ENCODE measurements at places on chromosomes 5 and 9.

DNA sequence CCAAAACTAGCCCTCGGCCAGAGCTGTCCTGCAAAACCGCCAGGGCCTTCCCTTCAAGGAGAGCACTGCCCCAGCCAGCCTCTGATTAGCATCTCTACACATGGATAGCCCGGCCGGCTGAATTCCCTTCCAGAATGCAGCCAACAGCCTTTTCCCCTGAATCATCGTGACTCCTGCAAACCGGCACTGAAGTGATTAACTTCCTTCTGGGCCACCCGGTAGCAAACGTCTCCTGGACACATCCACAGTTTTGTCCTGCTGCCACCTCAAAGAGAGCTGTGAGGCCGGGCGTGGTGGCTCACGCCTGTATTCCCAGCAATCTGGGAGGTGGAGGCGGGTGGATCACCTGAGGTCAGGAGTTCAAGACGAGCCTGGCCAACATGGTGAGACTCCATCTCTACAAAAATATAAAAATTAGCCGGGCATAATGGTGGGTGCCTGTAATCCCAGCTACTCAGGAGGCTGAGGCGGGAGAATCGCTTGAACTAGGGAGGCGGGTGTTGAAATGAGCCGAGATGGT, 21.1 kb upstream of the EEIG1 start:
- peak; percentile 38 for DNase-seq

DNA sequence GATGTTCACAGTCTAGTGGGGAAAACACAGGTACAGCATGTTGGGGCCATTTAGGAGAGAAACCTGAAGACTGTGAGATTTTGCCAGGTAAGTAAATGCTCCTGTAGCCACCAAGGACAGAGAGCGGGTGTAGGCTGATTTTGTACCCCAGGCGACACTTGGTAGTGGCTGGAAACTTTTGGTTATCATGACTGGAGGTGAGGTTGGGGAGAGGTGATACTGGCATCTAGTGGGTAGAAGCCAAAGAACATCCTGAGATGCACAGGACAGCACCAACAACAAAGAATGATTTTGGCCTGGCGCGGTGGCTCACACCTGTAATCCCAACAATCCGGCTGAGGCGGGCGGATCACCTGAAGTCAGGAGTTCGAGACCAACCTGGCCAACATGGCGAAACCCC, 38.8 kb upstream of the PWWP2A start:
- no peak for DNase-seq

DNA sequence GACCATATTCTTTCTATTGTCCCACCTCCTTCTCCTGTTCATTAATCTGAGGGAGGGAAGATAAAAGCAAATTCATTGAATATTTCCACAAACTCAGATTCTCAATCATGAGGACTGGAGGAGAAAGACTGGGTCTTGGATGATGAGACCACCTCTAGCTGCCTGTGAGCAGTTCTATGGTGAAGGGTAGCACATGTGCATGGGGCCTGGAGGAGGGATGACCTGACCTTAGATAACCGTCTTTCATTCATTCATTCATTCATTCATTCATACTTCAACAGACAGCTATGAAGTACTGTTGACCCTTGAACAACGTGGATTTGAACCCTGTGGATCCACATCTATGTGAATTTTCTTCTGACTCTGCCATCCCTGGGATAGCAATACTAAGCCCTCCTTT, 68.4 kb downstream of the MED10 start:
- DNase-seq: no peak

- no peak for DNase-seq
These were observed 424.6 kb downstream of the MED10 start for GRCh38 chr5:5953584-5954274.

DNA sequence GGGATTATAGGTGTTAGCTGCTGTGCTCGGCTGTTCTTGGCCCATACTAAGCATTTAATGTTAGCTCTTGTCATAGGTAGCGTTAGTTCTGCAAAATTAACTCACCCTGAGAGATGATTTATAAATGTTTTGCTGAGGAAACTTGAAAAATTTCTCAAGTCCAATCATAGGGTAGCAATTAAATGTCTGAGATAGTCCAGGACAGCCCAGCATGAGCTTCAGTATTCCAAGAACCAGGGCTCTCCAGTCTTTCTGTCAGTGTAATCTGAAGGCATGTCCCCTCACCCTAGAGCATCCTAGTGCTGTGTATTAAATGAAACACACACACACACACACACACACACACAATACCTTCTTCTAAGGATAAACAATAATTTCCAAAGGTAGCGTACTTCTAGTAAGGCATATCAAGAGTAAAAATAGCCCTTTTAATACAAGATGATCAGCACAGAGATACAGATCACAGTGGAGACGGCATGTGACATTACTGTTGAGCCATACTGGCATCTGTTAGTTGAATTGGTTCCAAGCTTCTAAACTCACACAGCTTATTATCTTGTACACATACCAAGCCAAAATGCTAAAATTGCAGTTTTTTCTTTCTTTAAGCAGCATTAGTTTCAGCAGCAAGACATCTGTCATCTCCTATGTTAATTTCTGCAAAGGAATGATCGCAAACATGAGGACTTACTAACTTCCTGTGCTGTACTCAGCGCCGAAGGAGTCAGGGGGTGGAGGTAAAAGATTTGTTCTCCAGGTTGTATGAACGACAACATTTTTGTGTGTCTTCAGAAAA, 46.3 kb upstream of the JMY start:
- no peak for DNase-seq

DNA sequence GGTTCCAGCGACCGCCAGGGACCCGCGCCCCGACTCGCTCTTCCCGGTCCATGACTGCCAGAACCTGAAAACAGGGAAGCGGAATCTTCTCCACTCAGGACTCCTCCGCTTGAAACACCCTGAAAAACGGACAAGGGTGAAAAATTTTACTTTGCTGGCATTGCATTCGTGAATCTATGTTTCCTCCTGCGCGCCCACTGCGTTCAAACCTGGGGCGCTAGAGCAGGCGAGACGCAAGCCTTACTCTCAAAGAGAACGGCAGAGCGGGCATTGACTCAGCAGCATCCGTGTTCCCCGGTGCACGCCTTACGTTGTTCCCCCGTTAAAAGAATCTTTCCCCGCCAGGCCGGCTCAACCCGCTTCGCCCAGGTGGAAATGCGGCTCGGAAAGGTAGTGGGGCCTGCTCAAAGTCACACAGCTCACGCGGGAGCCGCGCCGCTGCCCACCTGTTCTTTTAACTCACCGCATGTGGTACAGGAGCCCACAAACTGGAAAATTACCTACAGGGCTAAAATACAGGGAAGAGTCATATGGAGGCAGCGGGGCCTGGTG, 999 bp upstream of the DRD1 start:
- DNase-seq: no peak

DNA sequence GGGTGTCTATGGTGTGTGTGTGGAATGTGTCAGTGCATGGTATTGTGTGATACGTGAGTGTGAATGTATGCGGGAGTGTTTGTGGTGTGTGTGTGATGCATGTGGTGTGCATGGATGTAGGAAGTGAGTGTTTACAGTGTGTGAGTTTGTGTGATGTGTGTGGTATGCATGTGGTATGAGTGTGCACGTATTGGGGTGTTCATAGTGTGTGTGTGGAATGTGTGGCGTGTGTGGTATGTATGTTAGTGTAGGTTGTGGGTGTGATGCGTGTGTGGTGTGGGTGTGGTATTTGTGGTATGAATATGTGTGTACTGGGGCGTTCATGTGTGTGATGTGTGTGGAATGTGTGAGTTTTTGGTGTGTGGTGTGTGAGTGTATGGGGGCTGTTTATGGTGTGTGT, 40.1 kb upstream of the BICD2 start:
- no peak for DNase-seq

GRCh38 chr9:14085810-14086209, 228.1 kb downstream of the NFIB start:
- no peak for DNase-seq

GRCh38 chr5:168976311-168976970, 324.5 kb downstream of the SLIT3 start:
- no peak for DNase-seq

DNA sequence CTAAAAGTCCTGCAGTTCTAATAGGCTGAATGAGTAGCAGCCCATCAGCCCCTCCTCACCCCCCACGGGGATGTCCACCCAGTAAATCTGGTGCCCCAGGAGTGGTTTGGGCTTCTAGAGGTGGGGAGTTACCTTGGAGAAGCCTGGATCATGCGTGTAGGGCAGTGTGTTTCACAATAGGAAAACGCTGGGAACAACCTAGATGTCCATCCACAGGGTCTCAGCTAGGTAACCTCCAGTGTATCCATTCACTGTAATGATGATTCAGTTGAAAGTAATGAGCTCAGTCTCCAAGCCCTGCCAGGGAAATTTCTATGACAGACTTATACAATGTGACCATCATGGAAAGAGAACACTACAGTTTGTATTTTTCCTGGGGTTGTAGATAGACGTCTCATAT, 51.8 kb downstream of the NDST1 start:
- no peak for DNase-seq

DNA sequence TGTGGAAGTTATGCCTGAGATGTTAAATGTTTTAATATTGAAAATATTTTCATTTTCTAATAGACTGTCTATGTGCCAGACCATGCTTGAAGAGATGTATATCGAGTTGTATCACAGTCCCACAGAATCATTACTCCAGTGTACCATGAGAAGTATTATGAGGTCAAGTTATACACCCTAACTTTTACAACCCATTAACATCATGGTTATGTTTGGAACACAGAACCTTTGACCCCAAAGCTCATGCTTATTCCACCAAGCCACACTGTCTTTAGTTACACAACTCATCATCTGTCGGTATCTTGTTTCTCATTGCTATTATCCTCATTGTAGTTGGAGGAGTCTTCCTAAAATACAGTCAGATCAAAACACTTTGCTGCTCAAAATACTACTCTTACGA, 248.0 kb downstream of the KCTD16 start:
- DNase-seq: no peak

GRCh38 chr5:43638546-43638945, 35.6 kb downstream of the NNT start:
- DNase-seq: no peak

DNA sequence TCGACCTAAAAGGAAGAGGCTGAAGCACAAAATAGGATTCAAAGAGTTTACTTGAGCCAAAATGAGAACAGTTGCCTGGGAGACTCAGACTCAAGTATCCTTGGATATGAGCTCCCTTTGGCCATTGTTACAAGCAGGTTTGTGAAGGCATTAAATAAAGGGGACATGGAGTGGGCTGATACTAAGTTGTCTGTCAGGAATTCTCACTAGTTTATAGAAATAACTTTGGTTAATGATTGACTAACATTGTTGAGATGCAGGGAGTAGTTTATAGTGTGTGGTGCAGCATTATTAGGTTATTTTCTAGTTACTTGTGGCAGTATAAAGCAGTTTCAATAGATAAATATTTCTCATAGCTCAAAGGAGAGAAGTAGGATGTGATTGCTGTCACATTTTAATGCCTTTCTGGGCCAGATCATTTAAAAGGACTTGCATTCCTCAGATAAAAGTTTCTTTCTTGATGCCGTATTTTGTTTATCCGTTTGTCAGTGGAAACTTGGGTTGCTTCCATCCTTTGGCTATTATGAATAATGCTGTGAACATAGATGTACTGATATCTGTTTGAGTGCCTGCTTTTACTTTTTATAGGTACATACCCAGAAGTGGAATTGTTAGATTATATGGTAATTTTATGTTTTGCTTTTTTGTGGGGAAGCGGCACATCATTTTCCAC, 9.1 kb downstream of the AP3S1 start:
- DNase-seq: no peak

DNA sequence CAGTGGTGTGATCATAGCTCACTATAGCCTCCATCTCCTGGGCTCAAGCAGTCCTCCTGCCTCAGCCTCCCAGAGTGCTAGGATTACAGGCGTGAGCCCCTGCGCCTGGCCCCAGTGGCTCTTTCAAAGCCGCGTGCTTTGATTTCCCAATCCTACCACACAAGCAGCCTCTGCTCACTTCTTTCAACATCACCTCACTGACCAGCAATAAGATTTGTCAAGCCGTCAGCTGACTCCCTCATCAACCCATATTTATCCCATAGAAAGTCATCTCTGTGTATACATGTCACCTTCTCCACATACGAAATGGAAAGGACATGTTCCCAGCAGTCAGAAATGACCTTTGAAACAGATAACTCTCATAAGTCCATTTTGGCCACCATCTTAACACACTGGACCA, 26.0 kb downstream of the SLC31A2 start:
- DNase-seq: no peak
